Mesenteric fat pad (tissue), 1 donor: ENCODE measurements at places on chromosomes 1 and 21. TPM values are rescaled to one million over a fixed set of nuclear protein-coding genes. Genes with fewer than 3 reads are reported as not detected.

Gene TMEM200B
- 15.1 TPM for total RNA-seq

Gene KRTAP21-2
- total RNA-seq, result not detected

Gene TTLL7
- total RNA-seq, result 8.8 TPM

Gene SNRNP40
- 37.6 TPM for total RNA-seq

Gene OR2L8
- not detected for total RNA-seq

Gene MAGI3
- 7.2 TPM for total RNA-seq

- no peak for DNase-seq
Measured at GRCh38 chr1:41783189-41783639, 135.5 kb downstream of the HIVEP3 start.

GRCh38 chr1:42922687-42923366 is 35.8 kb downstream of the SLC2A1 start:
- DNase-seq, result no peak

DNA sequence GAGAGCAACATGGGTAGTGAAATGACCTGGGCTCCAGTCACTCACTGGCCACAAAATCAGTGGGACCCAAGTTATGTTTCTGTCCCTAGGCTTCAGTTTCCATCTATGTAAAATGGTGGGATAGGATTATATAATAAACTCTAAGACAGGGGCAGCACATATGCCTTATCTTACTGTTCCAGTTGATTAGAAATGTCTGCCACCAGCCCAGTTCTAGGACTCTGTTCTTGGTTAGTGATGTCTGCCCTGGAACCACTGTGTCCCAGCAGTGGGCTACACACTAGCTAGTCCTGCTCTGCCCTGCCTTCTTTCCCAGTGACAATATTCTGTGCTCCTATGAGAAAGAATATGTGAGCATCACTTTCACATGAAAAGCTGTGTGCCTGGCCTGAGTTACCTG is 138.3 kb downstream of the PCNX2 start:
- DNase-seq, result no peak

GRCh38 chr21:17929510-17929909 is 110.4 kb upstream of the C21orf91 start:
- DNase-seq, result no peak

DNA sequence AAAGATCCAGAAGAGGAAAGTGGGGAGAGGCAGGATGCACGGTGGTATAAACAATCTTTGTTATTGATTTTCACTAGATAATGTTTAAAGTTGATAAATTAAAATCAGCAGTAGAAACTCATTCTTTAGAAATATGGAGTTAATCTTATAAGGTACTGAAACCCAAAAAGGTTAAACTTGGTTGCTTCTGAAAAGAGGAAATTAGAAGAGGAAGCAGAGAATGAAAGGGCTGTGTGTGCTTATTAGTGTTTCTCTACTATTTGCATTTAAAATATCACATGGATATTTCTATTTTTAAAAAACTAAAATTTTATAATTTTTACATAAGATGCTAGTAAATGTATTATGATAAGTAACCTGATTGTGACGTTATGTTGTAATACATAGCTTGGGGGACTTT is 24.4 kb downstream of the C1orf141 start:
- DNase-seq, result no peak

GRCh38 chr1:30804352-30804751 is 46.8 kb upstream of the LAPTM5 start:
- no peak for DNase-seq

- no peak for DNase-seq
Measured at GRCh38 chr1:170729225-170730002, 65.5 kb downstream of the PRRX1 start.

DNA sequence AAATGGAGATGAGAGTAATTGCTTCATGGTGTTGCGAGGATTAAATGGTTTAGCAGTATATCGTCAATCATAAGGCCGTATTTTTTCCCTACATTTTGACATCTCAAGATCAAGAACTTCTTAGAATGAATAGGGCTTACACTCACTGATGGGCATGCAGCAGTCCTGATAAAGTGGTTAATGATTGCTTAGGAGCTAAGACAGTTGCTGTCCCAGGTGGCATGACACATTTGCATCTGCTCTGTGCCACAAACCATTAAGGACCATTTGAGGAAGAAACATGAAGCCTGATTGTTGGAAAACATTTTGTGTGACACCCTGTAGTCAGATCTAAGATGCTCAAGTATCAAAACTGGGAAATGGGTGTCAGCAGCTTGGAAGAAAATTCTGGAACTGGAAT is 81.0 kb upstream of the SGIP1 start:
- DNase-seq, result no peak

- DNase-seq, result no peak
Measured at GRCh38 chr1:170351366-170351946, 180.5 kb upstream of the GORAB start.

DNA sequence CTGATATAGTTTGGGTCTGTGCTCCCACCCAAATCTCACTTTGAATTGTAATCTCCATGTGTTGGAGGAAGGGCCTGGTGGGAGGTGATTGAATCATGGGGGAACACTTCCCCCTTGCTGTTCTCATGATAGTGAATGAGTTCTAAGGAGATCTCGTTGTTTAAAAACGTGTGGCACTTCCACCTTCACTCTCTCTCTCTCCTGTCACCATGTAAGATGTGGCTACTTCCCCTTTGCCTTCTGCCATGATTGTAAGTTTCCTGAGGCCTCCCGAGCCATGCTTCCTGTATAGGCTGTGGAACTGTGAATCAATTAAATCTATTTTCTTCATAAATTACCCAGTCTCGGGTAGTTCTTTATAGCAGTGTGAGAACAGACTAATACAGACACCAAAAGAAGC is 40.4 kb downstream of the FRRS1 start:
- no peak for DNase-seq
